CD4-positive, alpha-beta T cell treated with Interferon gamma for 1 hour (primary cell): ENCODE measurements at places on chromosomes 3 and 15.

DNA sequence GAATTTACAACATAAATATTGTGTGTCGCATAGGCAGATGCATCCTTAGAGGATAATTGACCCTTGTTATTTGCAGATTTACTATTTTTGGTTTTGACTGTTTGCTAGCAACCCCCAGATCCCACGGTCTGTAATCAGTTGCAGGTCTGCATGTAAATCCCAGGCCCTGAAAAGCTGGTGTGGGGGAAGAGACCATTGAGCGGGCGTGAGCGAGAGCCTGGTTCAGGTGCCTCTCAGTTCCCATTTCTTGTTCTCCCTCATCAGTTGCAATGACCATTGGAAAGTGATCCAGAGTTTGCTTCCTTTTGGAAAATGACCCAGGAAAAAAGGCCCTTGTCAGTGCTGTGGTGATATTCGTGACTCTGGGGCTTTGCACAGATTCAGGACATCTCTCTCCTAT lies 238.9 kb downstream of the UACA start:
- no peak for DNase-seq

- no peak for DNase-seq
Observed at GRCh38 chr3:175288621-175289020, 429.5 kb downstream of the NAALADL2 start.

- no peak for DNase-seq
Observed at GRCh38 chr3:11434017-11434526, 161.9 kb downstream of the ATG7 start.

- no peak for DNase-seq
Observed at GRCh38 chr3:98962189-98962930, 60.9 kb upstream of the DCBLD2 start.

DNA sequence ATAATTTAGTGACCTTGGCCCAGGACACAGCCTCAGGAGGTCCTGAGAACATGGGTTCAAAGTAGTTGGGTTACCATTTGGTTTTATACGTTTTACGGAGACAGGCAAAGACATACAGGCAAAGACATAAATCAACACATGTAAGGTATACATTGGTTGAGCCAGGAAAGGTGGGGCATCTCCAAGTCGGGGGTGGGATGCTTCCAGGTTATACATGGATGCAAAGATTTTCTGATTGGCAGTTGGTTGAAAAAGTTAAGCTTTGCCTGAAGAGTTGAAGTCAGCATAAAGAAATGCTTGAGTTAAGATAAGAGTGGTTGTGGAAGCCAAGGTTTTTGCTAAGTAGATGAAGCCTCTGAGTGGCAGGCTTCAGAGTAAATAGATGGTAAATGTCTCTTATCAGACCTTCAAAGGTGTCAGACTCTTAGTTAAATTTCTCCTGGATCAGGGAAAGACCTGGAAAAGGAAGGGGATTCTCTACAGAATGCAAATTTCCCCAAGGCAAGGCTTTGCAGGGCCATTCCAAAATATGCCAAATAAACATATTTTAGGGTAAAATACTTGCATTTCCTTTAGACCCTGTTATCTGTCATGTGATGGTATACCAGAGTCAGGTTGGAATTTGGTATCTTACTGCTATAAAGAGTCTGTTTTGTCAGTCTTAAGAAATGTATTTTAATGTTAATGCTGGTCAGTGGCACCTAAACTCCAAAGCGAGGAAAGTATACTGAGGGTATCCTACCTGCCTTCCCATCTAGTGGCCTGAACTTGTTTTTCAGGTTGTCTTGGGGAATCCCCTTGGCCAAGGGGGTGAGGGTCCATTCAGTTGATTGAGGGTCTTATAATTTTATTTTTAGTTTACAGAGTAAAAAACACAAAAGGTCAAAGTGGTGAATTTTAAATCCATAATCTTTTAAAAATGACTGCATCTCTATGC lies 8.2 kb upstream of the PDHB start:
- no peak for DNase-seq

GRCh38 chr3:138434276-138434874 lies at the start of gene ESYT3:
Gene ESYT3 (plus strand): TSS chr3:138434616. CDS start chr3:138434799, 183 bp downstream.
- peak; percentile 7 for DNase-seq
